Cerebellar nuclear complex (tissue), 1 donor: ENCODE measurements at places on chromosomes 4 and X.

DNA sequence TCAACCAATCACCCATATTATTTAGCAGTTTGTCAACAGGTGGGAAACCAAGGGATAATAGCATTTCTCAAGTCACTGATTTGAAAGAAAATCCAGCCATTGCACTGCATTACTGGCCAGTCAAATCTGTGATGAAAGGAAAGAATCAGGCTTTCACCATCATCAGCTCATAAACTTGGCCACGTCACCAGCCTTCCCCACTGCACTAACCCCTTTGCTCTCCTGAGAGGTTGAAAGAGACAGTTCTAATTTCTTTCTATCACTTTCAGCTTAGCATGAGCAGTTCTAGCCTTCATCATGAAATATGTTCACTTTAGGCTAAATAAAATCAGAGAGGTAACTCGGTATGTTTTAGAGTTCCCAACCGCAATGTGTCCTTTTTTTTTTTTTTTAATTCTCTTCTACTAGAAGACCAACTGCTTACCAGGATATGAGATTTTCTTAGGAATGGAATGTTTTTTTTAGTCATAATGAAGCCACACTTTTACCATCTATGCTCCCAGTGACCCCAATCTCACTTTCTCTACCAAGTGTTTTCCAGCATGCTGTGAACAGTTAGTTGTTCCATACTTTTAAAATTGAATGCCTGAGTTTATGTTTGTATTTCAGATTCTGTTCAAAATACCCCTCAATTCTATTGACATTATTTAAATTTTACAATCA, 55.7 kb upstream of the SLC7A11 start:
- DNase-seq = no peak

DNA sequence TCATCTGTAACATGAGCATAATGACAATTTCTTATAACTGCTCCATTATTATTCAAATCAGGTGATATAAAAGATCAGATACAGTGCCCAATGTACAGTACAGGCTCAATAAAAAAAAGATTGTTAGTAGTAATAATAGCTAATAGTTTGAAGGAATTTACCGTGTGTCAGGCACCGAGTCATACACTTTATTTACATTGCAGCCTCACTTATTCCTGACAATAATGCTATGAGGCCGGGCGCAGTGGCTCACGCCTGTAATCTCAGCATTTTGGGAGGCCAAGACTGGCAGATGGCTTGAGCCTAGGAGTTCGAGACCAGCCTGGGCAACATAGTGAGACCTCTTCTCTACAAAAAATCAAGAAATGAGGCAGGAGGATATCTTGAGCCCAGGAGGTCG, 10.1 kb upstream of the MAP7D3 start:
- DNase-seq = no peak

DNA sequence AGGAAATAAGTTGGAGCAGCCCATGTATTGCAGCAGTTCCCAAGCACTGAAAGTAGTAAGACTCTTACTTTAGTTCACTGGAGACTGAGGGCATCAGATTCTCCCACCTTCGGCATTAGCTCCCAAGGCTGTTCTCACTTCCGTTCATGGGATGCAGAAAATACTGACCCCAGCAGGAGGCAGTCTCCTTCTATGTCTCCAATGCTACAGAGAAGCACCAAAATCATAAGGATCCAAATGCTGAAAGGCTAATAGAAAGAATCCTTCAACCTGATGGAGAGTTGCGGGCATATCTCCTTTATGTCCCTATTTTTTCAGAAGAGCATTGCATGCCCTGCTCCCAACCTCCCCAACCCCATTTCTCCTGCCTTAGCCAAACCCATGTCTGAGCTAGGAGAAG, 32.4 kb downstream of the ADH7 start:
- DNase-seq = no peak

- DNase-seq = no peak
Observed at GRCh38 chr4:143251779-143252178, 67.1 kb downstream of the USP38 start.

DNA sequence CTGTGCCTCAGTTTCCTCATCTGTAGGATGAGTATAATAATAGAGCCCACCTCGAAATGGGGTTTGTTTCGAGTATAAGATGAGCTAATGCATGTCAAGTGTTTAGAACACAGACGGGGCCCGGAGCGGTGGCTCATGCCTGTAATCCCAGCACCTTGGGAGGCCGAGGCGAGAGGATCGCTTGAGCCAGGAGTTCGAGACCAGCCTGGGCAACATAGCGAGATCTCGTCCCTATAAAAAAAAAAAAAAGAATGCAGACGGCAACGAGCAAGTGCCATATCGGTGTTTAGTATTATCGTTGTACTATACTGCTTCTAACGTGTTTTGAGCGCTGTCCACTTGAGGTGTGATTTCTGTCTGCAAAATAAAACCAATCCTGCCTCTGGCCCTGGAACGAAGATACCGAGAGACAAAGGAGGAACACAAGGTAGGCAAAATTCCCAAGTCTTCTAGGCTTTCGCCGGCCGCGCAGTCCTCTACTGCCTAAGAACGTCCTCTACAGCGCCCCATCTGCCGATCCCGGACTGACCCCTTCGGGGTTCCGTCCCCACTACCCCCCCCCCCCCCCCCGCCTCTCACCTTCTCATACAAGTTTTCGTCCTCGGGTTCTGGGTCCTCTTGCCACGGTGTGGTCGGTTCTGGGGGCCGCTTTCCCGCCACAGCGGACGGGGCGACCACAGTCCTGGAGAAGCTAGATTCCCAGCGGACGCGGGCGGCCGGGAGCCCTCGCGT, 442 bp downstream of the NDUFB11 start:
- DNase-seq = no peak
